CD4-positive, alpha-beta T cell treated with Interleukin-10 for 1 hour (primary cell): ENCODE measurements at places on chromosomes 1 and 21.

DNA sequence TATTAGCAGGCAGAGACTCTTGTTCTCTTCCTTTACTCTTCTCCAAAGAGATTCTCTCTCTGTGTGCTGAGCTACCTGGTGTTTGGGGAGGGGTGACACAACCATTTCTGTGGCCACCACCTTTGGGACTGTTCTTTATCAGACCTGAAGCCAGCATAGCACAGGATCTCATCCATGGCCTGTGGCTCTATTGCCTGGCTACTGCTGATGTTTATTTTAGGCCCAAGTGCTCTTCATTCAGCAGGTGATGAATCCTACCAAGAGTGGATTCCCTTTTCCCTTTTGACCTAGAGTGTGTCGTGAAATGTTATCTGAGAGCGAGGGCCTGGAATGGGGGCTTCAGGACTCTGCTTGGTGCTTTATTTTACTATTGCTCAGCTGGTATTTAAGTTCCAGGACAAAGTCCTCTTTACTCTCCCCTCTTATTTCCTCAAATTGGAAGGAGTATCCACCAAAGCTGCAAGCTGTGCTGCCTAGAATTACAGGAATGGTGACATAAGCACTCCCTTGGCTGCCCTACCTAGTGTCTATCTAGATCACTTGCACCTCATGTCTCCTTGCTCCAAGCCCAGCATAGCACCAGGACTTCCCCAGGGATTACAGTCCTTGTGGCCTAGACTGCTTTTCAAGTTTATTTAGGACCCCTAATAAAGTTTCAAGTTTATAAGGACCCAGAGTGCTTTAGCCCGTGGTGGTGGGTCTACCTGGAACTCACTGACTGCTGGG, 94.7 kb upstream of the GPR52 start:
- DNase-seq = no peak

DNA sequence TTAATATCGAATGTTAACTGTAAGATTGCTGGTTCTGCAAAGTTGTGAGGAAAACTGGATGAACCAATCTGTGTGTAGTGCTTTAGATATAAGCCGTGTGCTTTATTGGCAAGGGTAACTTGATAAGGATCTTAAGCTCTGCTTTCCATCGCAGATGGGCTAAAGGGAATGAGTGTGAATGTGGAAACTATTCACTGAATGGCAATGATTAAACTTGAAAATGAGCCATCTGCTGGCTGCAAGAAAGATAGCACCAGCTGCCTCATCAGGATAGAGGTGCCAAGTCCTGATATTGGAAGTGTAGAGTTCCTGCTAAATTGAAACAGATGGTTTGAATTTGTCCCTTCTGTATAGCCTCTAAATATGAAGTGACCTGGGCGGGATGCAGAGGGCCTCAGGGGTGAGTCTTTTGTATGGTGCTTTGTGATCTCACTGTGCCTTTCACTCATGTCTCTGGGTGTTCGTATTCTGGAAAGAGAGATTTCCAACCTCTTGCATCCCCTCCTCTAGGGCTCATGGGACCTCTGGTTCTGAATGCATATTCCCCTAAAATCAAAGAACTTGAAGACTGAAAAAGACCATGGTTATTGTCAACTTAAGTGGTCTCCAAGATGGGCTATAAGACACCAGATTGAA, 9.2 kb downstream of the FCRL3 start:
- no peak for DNase-seq

GRCh38 chr1:43704838-43705237, 2.5 kb upstream of the ST3GAL3 start:
- no peak for DNase-seq

DNA sequence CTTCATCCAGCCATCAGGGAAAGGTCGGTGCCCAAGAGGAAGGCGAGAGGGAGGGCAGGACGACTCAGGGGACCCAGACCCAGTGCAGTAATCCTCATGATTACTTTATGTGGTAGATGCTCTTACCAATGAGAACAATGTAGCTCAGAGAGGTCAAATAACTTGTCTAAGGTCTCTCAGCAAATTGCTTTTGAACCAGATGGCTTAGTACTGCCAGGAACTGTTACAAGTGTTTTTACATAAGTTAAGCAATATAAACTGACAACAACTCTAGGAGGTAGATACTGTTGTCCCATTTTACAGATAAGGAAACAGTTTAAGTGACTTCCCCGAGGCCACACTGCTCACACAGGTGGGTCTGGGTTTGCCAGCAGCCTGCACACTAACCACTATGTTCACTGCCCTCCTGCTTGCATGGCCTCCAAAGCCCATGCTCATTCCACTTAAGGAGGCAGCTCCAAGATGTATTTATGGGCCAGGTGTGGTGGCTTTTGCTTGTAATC, 111.7 kb downstream of the LACTBL1 start:
- no peak for DNase-seq

DNA sequence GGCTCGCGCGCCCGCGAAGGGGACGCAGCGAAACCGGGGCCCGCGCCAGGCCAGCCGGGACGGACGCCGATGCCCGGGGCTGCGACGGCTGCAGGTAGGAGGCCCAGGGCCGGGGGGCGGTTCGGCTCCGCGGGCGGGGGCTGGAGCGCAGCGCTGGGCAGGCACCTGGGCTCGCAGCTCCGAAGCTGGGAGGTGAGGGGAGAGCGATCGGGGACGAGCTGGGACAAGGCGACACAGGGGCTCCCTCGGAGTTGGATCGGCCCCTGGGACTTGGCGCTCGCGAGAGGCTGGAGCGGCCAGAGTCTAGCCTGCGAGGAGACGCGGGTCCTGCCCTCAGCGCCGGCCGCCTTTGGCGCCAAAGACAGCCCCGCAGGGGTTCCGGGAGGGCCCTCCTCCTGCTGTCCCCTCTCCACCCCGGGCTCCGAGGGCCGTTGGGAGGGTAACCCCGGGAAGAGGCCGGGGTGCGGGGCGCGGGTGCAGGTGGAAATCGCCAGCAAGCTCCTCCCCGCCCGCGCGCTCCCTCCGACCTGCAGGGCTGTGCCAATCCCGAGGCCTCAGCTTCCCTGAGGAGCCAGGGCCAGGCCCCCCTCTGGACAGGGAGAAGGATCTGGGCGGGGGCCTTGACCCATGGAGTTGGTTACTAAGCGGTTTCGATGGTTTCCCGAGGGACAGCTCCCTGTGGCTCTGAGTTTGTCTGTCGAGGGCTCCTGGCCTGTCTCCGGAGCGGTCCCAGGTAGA, 401 bp downstream of the TP73 start:
- no peak for DNase-seq

GRCh38 chr1:9425859-9426258, 113.4 kb upstream of the SLC25A33 start:
- peak; percentile 23 for DNase-seq

GRCh38 chr1:168613038-168613451, 36.6 kb downstream of the XCL1 start:
- no peak for DNase-seq

DNA sequence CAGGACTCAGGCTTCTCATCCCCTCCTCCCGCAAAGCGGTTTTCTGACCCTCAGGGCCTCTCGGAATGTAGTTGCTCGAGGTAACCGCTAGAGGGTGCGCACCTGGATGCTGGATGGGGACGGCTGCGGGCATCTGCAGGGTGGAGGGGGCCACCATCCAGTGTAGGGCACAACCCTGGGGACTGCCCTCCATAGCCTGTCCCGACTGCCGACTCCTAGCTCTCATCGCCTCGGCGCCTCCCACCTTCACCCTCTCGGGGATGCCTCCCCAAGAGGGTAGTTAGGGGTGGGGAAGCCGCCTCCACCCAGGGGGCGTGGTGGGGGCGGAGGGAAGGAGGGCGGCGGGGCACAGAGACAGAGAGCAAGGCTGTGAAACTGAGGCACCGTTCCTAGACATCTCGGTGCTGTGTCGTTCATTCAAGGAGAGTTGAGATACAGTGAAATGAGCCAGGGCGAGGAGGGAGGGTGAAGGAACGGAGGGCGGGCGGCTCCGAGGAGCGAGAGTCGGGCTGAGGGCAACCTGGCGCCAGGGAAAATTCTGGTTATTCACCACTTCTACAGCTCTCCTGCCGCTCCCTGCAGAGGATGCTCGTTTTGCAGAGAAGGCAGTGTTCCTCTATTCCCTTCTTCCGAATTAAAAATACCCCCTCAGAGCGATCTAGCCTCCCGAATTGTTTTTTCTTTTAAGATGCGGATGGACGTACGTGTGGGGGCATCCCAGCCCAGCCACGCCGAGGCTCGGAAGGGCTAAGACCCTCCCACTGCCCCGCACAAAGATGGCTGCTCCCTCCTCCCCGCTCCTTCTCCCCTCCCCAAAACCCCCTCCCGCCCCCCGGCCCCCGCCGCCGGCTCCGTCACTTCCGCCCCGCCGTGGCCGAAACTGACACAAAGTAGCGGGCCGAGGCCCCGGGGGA, at the start of gene ATP8B2:
Gene ATP8B2, plus strand, starts transcription at position 857 of the 914 bp plus-strand sequence. CDS start 2,617 bp downstream, outside the sequence.
- DNase-seq = peak; percentile 88

DNA sequence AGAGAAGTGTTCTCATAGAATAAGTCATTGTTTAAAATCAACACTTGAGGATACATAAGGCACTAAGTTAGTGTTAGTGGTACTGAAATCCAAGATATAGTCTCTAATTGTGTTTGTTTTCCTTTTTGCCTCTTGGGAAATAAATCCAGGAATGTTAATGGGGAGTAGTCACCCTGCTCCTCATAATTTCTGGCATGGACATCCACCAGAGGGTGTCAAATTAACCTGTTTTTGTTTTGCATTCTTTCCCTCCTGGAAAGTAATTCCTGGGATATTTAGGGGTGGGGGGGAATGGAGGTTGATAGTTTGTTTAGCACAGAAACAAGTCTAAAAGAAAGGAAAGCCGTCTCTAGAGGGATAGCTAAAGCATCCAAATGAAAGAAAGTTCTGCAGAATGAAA, 87.8 kb upstream of the MAP1LC3C start:
- DNase-seq = no peak

GRCh38 chr1:180505732-180506335, 3.5 kb upstream of the ACBD6 start:
- no peak for DNase-seq

GRCh38 chr1:92326681-92327080, 27.8 kb downstream of the RPAP2 start:
- no peak for DNase-seq

DNA sequence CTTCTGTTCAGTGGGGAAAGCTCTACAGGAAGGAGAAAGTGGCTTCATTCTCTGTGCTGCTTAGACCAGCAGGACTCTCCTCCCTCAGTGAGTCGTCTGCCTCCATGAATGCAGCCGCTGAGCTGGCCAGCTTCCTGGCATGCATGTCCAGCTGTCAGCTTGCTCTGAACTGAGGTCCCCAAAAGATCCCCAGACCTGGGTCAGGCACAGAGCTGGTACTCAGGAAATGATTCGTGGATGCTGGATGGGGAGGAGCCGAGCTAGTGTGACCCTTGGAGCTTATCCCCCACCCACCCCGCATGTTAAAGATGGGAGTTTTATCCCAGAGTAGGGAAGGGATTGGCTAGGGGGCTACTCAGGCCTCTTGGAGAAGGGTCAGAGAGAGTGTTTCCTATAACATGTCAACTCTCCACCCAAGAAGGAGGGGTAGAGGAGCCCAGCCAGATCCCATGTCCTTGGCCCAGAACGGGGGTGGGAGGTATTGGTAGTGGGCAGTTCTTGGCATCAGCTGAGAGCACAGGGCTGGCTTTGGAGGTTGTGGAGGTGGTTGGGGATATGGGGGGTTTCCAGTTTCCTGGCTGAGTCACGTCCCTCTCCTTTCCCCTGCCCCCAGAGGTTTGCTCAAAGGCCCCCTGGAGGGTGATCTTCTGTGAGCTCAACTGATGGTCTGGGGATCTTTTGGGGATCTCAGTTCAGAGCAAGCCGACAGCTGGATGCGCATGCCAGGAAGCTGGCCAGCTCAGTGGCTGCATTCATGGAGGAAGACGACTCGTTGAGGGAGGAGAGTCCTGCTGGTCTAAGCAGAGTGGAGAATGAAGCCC, 110.1 kb downstream of the FOXD2 start:
- DNase-seq = no peak

DNA sequence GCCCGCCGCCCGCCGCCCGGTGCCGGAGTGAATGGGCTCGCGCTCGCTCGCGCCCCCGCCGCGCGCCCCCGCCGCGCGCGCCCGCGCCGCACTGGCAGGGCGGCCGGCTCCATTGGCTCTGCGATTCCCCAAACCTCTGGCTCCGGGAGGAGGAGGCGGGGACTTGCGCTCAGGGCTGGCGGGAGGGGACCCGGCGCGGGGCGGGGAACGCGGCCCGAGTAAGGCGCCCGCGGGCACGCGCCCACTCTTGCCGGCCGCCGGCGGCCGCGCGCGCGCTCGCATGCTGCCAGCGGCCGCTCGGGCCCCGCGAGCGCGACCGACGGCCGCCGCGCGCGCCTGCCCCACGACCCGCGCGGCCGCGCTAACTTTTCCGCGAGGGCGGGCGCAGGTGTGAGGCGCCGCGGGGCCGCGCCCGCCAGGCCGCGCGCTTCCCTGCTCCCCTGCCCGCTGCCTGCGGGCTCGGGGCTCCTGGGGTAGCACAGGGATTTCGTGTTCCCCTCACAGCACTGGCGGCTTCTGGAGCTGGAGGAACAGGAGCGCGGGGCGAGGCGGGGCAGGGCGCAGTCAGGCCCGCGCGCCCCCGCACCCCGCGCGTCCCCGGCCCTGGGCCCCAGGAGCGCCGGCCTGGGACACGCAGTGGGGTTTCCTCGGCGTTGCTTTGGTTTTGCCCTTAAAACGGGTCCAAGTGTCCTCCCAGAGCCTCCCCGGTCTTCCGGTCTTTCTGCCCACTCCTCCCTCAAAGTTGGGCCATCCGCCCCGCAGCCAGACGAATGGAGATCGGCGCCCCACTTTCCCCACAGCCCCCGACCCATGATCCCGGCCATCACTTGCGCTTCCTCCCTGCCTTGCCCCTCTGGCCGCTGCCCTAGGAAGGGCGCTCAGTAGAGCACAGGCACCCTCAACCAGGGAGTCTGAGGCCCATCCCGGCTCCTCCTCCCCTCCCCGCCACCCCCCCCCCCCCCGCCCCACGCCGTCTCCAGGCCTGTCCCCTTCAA, 101.5 kb downstream of the CASZ1 start:
- peak; percentile 89 for DNase-seq

- peak; percentile 86 for DNase-seq
Observed at GRCh38 chr1:155050560-155051341, at the start of gene ADAM15. Gene ADAM15 (plus strand): TSS chr1:155051316. CDS start chr1:155051387, 71 bp downstream.

- DNase-seq = no peak
Observed at GRCh38 chr1:69976896-69977295, 228.5 kb downstream of the LRRC40 start.

DNA sequence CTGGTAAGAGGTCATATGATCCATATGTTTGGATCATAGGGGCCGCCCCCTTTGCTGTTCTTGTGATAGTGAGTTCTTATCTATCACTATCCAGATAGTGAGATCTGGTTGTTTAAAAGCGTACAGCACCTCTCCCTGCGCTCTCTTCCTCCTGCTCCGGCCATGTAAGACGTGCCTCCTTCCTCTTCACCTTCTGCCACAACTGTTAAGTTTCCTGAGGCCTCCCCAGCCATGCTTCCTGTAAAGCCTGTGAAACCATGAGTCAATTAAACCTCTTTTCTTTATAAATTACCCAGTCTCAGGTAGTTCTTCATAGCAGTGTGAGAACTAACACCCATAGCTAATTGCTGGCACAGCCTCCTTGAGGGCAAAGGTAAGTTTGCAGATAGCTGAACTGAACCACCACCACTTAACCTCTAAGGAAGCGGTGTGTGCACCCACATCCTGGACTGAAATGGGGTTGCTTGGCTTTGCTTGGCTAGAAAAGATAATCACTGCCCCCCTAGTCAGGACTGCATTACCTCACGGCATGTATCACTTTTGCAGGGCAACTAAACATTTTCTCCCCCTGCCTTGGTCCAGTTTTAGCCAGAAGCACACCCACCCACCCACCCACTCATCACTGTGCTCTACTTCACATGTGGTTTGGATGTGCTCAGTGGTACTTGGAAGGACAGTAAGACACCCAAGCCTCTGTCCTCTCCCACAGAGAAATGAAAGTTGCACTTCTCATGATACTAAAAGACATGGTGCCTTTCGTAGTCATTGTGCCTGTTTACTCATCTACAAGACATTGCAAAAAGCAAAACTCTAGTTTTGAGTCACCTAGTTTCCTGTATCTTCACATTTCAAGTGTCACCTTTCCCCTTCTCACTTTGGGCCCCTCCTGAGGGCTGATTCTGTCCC, 23.1 kb upstream of the PTAFR start:
- peak; percentile 73 for DNase-seq
